Stimulated activated CD8-positive, alpha-beta memory T cell treated with anti-CD3 and anti-CD28 coated beads, Interleukin-15, amount 100 ng/mL, for 1 hour (primary cell): ENCODE measurements at places on chromosomes 5 and 9.

- no peak for DNase-seq
Observed at GRCh38 chr9:37471942-37472684, 6.9 kb upstream of the ZBTB5 start.

DNA sequence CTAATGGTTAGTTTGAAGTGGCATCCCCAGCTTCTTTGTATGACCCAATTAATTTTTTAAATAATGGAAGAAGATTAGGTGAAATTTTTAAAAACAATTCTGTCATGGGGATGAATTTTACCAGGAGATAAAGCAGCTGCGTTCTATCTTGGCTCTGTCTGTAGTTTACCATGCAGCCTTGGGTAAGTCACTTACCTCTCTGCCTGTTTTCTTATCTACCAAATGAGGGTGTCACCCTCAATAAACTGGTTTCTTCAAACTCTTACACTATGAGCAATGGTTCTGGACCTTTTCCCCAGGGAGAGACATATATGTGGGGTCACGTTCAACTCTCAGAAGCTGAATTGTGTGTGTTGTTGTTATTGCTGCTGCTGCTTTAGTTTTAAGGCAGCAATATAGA, 71.7 kb downstream of the TEX10 start:
- DNase-seq, result no peak

- DNase-seq, result no peak
Observed at GRCh38 chr5:53041071-53041692, 52.0 kb downstream of the ITGA2 start.

- no peak for DNase-seq
Observed at GRCh38 chr5:151870820-151871219, 53.8 kb downstream of the GLRA1 start.

DNA sequence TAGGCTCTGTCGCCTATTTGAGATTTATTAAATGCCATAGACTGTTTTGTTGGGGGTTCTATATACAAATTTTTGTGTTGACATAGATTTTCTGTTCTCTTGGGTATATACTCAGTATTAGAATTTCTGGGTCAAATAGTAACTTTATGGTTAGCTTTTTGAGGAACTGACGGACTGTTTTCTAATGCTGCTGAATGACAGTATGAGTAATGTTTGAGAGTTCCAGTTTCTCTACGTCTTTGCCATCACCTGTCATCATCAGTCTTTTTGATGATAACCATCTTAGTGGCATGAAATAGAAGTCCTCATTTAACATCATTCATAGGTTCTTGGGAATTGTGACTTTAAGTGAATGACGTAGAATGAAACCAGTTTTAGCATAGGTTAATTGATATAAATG, 60.1 kb downstream of the CCDC171 start:
- DNase-seq, result no peak

DNA sequence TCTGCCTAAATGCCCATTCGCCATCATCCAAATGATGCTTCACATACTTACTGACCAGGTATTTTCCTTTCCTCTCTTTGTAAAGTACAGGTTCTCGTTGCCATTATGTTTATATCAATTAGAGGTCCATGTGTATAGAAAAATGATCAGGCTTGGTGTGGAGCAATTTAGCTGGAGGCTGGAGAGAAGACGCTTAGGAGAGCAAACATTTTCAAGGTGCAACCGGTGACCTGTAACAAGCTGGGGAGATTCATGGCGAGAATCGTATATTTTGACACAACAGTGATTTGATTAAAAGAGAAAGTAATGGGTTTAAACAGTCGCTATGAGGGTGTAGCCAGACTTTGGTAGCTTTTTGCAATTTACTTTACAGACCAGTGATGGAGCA, 170.9 kb upstream of the TBCA start:
- DNase-seq, result no peak

DNA sequence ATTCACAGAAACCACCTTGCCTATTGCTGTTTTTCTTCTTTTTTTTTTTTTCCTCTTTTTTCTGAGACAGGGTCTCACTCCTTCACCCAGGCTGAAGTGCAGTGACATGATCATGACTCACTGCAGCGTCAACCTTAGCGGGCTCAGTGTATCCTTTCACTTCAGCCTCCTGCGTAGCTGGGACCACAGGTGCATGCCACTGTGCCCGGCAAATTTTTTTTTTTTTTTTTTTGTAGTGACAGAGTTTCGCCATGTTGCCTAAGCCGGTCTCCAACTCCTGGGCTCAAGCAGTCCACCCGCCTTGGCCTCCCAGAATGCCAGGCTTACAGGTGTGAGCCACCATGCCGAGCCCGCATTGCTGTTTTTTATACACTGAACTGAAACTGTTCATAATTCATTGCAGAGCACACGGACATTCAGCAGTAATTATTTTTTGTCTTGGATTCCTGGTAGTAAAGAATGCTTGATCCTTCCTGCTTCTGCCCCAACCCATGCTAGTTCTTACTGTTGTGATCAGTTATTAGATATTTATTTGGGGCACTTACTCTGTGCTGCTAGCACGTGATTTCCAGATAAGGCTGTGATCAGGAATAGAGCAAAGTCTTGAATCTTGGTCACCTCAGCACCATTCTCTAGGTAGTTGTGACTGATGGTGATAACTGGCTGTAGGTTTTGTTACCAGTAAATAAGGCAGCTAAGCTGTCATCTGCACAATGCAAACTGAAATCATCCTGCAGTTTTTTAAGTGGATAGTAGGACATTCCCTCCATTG, 14.0 kb downstream of the MAP3K1 start:
- no peak for DNase-seq

- DNase-seq, result no peak
Observed at GRCh38 chr5:148996270-148996669, 66.6 kb downstream of the SH3TC2 start.

GRCh38 chr9:76812591-76812990, 48.4 kb downstream of the PCA3 start:
- DNase-seq, result no peak

- no peak for DNase-seq
Observed at GRCh38 chr9:25733336-25733982, 55.2 kb upstream of the TUSC1 start.

- no peak for DNase-seq
Observed at GRCh38 chr5:107855171-107855570, 184.4 kb upstream of the EFNA5 start.

DNA sequence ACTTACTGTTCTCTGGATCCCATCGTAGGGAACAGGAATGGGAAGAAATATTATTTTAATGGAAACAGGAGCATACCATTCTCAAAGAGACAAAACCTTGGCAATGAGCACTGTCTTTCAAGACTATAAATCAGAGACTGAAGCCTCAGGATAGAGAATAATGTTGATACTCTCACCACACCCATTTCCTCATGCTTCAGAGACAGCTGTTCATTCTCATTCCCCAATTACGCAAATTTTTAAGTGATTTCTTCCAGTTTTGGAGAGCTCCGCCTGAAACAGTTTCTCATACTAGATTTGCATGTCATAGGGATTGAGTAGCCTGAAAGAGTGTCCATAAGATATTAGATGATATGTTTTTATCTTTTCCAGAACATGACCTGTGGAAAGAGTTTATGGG, 290.5 kb upstream of the RASA1 start:
- DNase-seq, result no peak

DNA sequence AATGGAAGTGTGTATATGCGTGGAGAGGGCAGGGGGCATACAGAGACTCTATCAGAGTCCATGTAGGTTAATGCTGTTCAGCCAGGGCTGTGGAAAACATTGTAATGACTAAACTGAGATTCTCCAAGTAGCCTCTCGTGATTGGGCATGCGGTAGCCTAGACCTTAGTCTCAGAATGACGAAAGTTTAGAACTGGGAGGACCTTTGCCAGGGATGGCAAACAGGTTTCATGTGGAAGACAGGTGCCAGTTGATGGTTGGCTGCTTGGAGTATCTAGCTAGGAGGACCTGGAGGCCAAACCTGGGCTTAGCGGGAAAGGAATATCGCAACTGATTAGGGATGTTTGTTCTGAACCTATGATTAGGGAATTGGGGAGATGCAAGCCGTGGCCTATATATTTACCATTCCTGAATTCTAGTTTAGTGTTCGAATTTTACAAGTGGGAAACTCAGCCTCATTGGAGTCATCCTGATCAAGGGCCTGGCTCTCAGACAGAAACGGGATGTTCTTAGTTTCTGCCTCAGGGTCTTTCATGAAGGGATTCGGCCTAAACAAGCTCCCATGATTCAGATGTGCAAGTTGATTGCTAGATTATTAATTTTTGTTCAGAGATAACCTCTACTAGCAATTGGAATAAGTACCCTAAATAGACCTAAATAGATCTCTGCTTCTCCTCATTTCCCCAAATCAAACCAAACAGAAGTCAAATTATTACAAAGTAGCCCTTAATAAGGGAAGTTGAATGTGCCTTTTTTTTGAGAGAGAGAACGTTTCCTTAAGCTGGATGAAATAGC, 26.8 kb upstream of the TJP2 start:
- DNase-seq, result no peak

DNA sequence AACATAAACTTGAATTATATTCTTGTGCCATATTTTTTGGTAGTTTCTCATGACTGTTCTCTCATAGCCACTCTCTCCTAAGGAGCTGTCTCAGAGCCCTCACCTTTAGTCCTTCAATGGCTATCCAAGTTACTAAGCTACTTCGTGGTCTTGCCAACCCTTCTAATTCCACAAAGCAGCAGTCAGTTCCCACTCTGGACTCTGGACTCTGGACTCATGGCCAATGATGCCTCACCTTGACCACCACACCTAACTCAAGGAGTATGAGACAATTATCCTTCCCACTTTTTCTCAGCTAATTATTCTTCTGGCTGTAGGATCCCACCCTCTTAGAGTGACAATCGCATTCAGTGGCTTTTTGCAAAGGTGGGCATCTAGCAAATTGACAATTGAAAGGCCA, 42.2 kb downstream of the TUSC1 start:
- DNase-seq, result no peak

DNA sequence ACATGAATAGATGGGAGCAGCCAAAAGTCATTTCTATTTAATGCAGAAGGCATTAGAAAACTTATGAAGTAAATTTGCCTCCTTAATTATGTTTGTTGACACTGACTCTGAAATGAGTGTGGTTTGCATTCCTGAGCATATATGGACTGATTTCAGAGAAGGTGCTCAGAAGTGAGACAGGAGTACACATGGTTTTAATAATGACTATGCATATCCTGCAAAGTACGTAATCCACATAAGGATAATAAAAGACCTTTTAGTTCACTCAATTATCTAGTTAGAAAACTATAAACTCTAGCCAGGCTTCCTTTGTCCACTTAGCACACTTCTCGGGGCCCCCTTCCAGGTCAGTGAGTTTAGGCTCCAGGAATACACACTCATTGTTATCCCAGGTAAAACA, 75.7 kb upstream of the SNX2 start:
- no peak for DNase-seq

GRCh38 chr9:97979788-97980478, 3.2 kb upstream of the ANP32B start:
- DNase-seq, result no peak

GRCh38 chr5:96297867-96298266, 135.2 kb downstream of the PCSK1 start:
- DNase-seq, result no peak

- DNase-seq, result no peak
Observed at GRCh38 chr5:84445049-84445685, 60.5 kb upstream of the EDIL3 start.

DNA sequence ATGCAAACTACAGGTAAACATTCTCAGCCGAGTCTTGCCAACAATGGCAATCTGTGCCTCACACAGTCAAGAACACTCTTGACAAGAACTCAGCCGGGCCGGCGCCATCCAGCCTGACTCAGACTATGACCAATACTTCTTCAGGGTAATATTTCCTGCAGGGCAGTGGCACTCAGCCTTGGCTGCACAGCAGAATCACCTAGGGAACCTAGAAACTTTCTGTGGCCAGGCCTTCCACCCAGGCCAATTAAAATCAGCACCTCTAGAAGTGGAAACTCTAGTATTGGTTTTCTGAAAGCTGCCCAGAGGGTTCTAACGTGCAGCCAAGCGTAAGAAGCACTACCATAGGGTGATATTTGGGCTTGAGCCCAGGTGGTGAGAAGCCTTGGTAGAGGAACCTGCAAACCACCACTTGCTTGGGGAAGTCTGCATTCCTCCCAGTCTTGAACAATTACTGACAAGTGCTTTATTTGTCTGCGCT, 120.6 kb downstream of the TTLL11 start:
- DNase-seq, result no peak

DNA sequence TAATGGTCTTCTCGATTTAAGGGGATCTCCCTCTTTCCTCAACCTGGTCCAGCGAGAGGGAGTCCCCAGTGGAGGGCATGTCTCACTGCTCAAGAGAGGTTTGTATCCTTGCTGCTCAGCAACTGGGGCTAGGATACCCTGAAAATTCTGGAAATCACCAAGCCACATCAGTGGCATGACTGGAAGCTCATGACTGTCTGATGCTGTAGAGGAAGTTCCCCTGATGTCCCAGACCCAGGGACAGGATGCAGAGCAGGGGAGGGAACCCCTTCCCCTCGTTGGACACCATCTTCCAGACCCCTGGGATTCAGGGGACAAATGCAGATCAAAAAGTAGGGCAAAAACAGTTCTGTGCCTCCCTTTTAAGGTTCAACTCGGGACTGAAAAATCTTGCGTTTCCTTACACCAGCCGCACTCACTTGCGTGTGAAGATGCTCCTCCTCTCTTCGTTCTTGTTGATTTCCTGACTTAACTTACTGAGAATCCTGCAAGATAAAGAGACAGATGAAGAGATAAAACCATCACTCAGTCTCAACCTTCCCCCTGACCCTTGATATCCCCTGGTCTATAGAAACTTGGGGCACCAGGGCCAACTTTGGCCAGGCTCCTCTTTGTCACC, 22.1 kb downstream of the LCP2 start:
- no peak for DNase-seq
